ENCODE measurements at places on chromosomes 3 and 15. TPM values are rescaled to one million over a fixed set of nuclear protein-coding genes. Genes with fewer than 3 reads are reported as not detected.
A peak's percentile ranks its signal among the peaks of the same experiment; 100 is the strongest.

DNA sequence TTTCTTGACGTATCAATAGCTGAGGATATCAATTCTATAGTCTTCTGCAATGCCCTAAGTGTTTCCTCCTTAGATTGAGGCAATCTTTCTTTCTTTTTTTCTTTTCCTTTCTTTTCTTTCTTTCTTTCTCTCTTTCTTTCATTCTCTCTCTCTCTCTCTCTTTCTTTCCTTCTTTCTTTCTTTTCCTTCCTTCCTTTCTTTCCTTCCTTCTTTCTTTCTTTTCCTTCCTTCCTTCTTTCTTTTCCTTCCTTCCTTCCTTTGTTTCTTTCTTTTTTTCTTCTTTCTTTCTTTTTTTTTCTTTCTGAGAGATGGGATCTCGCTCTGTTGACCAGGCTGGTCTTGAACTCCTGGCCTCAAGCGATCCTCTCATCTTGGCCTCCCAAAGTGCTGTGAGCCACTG, 10.0 kb upstream of the DNAAF4 start:
- no peak for DNase-seq

DNA sequence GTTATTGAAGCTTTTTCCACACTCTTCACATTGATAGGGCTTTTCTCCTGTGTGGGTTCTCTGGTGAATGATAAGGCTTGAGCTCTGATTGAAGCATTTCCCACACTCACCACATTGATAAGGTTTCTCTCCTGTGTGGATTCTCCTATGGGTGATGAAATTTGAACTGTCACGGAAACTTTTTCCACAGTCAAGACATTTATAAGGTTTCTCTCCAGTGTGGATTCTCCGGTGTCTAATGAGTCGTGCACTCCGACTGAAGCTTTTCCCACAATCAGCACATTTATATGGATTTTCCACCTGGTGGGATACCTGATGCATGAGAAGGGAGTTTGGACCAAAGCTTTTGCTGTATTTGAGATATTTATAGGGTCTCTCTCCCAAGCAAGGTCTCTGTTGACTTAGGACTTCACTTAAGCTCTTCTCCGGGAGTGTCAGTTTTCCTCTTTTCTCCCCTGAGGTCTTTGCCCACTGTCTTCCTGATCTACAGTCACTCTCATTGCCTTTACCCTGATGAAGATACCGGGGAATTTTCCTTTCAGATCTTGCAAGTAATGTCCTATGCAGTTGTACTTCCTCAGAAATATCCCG, 9.4 kb downstream of the ZSCAN29 start:
- DNase-seq: no peak

LRRIQ4 gene
- not detected for total RNA-seq

GRCh38 chr3:189636048-189636447, 4.9 kb downstream of the TP63 start:
- DNase-seq: no peak

DNA sequence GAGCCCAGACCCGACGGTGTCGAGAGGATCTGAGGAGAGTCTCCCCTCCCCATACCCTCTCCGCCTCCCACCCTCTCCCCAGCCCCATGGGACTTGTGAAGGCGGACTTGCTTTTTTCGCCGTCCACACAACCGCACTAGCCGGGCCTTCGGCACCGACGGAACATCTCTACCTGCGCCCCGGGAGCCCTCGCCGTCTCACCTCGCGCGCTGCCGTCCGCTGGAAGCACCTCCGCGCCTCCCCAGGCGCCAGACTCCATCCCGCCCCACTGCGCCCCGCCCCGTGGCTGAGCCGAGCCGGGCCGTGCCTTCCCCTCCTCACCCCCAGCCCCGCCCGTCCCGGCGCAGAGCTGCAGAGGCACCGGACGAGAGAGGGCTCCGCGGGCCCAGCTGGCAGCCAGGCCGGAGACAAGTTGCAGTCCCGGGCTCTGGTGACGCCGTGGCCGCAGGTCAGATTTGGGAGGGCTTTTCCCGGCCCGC, at the start of the genes DUOX1 and DUOXA1:
TSS of gene DUOX1 (plus strand) at position 344 of the 479 bp plus-strand sequence. CDS start 1,973 bp downstream, outside the sequence.
TSS of gene DUOXA1 (minus strand) at position 229 of the 479 bp plus-strand sequence. CDS start 6,865 bp downstream, outside the sequence.
- peak; percentile 87 for DNase-seq

- DNase-seq: no peak
Measured at GRCh38 chr3:133428552-133428951, 28.7 kb downstream of the BFSP2 start.

DNA sequence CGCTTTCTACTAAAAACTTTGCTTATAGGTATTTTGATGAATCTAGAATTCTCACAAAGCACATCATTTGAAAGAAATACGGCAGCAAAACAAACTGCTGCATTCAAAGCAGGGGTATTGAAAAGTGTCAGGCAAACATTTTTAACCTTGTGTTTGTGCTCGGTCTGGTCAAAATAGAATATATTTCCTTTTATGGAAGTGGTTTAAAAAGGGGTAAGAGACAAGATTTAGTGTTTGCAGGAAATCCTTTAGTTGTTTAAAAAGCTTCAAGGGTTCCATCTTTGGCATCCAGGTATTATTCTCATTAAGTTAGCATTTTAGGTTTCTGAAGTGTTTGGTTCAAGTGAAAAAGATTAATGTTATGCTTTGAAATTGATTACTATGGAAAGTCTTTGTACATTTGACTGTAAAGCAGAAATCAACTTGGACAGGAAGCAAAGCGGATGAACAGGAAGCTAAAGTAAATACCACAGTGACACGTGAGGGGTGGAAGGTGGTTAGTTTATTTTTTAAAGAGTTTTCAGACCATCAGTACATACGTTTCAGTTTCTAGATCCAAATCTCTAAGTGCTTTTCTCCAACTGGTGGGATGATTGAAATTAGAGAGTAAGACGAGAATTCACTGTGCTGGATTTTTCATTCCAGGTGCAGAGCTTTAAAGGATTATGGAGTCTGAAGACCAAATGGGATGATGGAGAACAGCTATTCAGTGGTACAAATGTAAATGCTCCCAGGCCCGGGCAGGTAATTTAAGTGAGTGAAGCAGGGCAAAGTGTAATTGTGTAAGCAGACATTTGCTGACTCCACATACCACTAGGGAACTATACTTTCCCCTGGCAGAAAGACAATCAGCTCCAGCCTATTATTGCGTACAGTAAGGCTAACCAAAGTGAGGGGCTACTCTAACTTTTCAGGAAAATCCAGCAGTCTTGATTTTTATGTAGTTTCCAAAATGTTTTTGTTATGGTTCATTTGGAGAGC, 341.8 kb upstream of the TBL1XR1 start:
- no peak for DNase-seq

DNA sequence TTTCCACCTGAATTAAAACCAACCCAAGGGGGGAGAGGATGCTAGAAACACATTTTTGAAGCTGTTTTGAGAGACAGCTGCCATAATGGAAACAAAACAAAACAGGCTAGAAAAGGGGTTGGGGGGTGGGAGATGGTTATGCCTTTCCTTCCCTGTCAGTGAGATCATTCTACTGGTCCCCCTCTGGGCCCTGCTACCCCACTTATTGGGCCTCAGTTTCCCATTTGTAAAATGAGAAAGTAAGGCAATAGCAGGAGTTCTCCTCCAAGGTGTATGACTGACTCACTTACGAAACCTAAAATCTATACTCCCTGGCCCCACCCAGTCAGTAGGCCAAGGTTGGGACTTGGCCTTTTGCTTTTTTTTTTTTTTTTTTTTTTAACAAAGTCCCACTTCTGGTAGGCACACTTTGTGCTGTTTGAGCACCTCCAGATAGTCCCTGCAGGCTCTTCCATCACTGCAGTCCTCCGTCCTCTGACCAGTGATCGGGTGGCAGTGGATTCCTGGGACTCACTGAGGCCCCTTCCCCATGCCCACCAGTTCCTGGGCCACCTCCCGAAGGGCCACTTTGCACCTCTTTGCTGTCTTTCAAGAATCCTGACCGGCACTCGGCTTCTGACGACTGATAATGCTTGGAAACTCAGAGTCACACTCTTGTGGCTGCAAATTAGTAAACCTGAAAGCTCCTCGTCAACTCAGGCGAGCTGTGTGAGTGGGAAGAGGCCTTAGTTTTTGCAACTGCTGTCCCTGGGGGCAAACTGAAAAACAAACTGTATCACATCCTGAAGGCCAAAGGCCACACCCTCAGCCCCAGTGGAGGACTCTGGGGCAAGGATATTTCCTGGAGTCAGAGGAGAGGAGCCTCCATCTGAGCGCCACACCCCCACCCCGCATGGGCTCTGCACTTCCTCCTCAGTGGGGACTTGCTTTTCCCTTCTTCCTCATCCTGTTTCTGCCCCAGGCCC, 6.7 kb upstream of the PSTPIP1 start:
- peak; percentile 91 for DNase-seq

GOLGA8J gene
- total RNA-seq: not detected

SLC22A14 gene
- total RNA-seq: 0.38 TPM

DNA sequence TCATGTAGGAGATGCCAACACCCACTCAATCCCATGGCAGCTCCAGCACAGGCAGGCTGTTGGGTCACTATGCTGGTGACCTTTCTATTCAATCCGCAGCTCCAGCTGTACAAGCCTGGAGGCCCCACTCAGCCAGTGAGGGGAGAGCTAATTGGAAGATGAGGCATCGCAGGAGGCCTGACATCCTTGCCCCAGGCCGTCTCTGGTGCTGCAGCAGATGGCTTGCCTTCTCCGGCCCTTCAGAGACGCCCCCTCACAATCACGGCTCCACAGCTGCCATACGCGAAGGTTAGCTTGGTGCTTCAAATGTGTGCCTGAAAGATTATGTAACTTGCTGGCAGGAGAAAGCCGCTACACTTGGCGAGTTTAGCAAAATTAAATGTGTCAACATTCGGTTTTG, 104.2 kb upstream of the CLSTN2 start:
- no peak for DNase-seq

DNA sequence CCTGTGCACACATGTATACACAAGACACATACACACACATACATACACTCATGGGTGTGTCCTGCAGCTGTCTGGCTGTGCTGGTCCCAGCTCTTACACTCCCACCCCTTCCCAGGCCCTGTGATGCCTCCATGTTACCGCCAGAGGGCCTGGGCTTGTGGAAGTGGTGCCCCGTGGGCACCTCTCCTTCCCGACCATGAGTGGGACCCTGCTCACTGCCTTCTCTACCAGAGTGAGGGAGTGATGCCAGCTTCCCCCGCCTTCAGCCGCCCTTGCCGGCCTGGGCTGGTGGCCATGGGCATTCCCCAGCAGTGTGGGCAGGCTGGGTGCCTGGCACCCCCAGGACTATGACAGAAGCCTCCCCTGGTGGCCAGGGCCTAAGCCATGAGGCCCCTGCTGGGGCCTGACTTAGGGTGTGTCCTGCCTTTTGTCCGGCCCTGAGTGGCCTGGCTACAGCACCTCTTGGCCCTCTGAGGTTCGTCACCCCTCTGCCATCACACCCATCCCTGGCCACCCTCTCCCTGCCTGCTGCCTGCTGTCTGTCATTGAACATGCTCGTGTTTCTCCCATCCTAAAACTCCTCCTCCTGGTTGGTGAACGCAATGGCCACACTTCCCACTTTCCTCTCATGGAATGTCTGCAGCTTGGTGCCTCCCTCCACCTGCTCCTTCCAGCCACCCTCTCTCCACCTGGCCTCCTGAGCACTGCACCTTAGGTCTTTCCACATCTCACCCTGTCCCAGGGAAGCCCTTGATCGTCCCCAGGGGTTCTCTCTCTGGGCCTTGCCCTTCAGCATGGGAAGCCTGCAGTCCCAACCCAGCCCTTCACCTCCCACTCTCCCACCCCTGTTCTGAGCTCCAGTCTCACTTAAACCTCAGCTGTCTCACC, 14.6 kb downstream of the HDAC11 start:
- peak; percentile 78 for DNase-seq

GRCh38 chr3:148500881-148501280, 196.8 kb upstream of the AGTR1 start:
- no peak for DNase-seq

PLSCR5 gene
- total RNA-seq: not detected

GRCh38 chr15:90465930-90466567, 63.7 kb upstream of the CRTC3 start:
- DNase-seq: no peak

PCSK6 gene
- 9.2 TPM for total RNA-seq

DNA sequence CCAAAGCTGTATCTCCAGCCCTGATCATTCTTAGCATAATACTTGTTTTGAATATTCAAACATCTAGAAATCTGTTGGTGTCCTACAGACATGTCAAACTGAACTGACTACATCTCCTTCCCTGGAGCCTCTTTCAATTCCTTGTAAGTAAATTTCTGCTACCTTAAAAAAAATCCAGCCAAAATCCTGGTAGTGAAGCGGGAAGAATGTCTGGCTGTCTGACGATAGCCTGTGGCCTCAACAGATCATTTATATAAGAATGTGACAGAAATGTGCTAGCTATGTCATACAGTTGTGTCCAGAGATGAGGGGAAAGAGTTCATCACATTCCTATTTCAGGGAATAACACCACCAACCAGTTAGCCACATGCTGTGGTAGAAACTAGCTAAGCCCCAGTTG, 18.6 kb upstream of the TM6SF1 start:
- DNase-seq: no peak

DNA sequence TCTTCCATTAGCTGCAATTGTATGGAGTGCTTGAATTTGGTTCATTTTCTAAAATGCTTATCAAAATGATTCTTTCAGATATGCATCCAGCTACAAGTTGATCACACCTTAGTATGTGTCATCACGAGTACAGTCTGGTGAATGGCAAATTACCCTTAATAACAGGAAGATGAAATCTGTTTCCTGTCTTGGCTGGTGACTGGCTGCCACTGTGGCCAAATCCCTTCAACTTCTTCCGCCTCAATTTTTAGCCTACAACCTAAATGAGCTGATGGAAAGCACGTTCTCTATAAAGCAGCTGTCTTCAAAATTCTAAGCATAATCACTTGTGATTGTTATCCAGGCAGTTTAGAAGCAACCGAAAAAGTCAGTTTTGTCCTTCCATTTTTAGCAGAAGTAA, 387.1 kb upstream of the NECTIN3 start:
- no peak for DNase-seq

GRCh38 chr3:178169421-178169820, 366.8 kb upstream of the KCNMB2 start:
- DNase-seq: no peak

SNX22 gene
- total RNA-seq: 0.38 TPM

DNA sequence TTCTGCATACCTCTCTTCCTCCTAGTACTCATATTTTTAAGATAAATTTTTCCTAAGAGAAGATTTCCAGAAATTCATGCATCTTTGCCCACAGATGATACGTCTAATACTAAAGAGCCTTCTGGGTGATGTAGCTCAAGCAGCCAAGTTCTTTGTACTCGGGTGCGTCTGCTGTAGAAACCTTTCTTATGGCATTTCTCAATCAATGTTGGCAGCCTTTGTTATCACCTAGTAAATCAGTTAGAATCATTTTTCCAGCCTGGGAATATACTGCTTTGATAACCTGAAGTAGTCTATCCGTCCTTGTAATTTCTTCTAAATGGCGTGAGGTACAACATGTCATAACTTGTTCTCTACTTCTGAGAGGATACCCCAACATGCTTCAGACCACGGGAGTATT, 104.5 kb downstream of the GOLIM4 start:
- DNase-seq: no peak

DAZL gene
- total RNA-seq: not detected

DNA sequence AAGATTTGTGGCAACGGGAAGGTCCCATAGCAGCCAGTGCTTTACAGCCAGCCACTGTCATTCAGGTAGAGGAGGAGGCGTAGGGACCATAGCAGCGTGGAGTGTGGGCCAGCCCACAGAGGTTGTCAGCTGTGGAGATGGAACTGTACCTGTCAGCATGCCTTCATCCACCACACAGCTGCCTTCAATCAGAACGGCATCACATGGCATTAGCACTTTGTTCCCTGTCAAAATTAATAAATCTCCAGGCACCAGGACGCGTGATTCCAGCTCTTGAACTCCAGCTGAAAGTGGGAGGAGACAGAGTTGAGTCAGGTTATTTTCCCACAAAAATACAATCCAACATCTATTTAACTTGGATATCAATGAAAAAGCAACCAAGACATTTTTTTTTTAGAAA, 84.0 kb downstream of the ATP13A4 start:
- no peak for DNase-seq

- DNase-seq: no peak
Measured at GRCh38 chr3:105662306-105662705, 206.5 kb downstream of the CBLB start.

GRCh38 chr15:71588746-71589145, 221.6 kb upstream of the NR2E3 start:
- DNase-seq: no peak
